ENCODE measurements at places on chromosomes 7 and 10.

DNA sequence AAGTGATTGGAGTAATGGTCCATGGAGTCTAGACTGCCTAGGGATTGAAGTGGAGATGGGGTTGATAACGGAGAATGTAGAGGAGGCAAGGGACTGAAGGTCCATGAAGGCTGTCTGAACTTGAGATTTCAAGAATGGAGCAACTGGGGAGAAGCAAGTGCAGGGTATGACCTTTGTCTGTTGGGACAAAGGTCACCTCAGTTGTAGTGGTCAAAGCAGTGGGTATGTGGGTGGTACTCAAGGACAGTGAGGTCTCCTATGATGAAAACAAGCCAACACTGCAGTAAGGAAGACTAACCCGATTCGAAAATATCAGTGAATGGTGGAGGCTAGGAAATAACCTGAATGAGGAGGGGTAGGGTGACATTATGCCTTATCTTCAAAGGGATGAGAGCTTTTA lies 5.4 kb upstream of the DDX21 start:
- DNase-seq: no peak

DNA sequence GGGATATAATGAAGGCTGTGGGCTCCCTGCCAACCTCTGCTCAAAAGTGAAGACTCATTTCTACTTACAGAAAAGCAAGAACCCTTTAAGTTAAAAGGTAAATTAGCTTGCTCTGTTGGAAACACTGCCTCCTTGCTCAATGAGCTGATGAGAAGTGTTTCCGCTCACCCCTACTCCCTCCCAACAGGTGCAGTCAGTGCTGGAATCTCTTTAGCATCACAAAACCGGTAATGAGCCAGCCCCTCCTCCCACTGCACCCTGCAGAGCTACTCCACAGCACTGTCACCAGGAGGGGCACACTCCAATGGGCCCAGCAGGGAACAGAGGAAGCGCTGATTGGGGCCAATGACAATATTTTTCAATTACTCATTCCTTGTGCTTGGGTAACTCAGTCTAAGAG lies 262.5 kb downstream of the TCERG1L start:
- no peak for DNase-seq

DNA sequence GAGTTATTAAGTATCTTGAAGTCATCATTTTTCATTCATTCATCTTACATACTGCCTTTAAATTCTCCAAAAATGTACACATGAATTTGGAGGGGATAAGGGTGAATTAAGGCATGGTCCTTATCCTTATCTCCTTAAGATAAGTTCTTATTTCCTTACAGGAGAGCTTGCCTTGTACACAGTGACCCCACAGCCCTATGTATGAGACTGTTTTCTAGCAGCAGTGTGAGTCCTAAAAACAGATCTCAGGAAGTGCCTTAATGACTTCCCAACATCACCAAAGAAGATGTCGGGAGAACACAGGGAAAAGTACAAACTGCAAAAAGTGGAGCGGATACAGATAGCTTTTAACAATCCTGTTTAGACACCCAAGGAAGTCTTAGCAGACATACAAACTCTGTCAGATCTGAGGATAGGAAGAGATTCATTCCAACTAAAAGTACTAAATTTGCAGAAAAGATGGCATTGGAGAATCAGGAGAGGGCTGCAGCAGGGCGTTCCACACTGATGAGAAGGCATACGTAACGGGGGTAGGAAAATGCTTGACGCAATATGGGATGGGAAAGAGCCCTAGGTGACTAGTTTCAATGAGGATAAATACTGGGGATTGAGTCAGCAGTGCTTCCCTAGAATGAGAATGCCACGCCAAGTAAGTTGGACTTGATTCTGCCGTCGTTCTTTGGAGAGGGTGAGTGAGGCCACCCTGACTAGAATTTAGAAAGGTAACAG lies 570.2 kb downstream of the PARD3 start:
- no peak for DNase-seq

- no peak for DNase-seq
Measured at GRCh38 chr10:796233-796632, 106.8 kb upstream of the DIP2C start.

DNA sequence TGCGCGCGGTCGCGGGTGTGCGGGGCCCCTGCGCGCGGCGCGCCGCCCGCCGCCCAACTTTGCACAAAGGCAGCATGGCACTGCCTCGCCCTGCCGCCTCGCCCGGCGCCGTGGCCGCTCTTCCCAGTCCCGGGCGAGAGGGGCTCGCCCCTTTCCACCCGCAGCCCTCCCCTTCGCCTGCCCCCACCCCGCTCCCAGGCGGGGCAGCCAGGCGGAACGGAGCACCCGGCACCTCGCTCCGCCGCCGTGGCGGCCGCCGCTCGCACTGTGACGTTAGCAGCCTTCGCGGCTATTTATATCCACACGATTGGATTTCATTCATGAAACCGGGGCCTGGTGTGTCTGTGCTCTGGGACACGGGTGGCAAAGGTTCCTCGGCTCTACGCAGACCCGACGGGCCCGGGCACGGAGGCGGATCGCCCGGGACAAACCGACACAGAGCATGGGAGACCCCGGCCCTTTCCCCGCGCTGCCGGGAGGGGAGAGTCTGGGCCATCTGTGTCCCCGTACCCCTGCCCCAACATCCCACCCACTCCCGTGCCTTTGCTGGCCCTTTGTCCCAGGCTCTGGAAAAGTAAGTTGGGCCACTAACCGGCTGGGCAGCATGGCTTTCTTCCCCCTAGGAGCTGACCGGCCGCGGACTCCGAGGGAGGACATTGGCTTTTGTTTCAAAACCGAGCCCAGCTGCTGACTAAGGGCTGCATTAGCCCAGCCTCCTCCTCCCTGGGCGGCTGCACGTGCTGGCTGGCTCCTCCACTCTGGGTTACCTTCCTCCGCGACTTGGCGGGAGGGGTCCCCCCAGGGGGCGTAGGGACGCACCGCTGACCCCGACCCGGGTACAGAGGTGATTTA lies at the start of gene RHOBTB1:
RHOBTB1 (minus strand) TSS at position 128 of the 852 bp plus-strand sequence. CDS start 32,643 bp downstream, outside the sequence.
- DNase-seq: peak; percentile 44

DNA sequence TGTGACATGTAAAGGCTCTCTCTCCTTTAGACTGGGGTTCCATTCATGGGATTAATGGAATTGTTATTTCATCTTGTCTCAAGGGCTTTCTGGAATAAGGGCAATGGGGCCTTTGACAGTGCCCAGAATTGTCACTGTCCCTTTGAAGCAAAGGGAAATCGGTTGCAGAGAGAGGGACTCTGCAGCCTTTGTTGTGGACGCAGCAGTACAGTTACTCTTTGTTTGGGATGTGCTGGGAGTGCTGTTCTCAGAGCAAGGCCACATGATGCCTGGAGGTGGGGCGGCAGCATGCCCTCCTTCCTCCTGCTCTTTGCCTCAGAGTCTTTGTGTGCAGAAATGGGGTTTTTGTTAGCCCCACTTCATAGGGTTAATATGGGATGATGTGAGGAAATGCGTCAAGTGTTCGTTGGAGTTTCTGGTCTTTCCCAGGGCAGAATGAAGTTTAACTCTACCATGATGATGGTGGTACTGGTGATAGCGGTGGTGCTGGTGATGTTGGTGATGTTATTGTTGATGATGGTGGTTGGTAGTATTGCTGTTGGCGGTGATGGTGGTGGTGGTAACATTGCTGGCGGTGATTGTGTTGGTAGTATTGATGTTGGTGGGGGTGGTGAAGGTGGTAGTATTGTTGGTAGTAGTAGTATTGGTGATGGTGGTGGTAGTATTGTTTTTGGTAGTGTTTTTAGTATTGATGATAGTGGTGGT lies 45.3 kb downstream of the DOCK1 start:
- no peak for DNase-seq

DNA sequence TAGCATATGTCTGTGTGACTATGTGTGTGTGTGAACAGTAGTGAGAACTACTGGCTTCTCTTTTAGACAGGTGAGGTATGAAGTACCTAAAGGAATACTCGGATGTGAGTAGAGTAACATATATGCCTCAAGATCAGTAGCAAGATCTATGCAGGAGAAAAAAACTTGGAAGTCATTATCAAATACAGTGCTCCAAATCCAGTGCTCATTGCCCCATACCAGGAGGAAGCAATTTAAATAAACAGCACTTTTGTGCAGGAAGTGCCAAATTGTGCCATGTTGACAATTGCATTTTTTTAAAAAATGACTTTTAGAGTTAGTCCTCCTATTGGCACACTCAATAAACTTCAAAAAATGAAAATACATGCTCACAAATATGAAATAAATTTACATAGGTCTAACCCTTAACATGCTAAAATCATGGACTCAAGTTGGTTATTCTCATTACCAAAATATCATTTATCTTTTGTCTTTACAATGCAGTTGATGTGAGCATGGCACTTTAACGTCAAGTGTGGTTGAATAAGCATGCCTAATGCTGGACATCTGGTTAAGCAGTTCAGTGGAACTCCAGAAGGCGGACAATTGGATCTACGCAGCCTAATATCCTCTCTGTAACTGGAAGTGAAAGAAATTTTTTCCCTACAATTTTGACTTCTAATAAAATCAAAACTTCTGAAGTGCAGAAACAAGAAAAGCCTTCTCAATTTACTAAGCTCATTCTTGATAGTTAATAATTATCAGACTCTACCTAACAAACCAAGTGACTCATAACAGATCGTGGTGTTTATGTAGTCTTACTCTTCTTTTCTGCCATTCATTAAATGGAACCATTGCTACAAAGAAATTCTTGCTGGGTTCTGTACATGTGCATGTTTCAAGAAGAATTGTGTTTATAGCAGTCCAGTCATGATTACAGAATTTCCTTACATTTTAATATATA lies 195.2 kb downstream of the MDFIC start:
- no peak for DNase-seq

DNA sequence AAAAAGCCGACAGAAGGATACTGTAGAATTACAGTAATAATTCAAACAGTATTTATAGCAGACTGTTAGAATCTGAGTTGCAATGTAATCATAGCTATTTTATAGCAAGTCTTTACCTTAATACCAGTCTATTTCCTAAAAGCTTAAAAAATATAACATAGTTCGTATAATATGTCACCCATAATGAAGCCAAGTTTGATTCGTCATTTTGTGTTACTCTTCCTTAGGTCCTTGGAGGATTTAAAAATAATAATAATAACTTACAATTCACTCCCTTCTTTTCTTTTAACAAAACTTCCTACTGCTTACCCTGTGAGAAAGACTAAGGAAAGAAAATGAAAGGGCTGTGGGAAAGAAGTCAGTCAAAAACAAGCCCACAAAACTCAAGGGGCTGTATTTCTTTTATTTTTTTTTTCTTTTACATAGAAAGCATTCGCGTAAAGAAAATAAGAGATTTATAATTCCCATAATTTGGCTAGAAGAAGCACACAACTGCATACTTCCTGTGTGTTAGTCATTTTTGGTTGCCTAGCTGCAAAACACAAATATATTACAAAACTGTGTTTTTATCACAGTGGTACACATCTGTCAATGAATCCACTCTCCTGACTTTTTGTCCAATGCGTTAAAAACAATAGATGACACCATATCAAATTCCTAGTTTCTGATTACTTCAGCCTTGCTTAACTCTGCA lies 187.2 kb upstream of the CELF2 start:
- DNase-seq: no peak

DNA sequence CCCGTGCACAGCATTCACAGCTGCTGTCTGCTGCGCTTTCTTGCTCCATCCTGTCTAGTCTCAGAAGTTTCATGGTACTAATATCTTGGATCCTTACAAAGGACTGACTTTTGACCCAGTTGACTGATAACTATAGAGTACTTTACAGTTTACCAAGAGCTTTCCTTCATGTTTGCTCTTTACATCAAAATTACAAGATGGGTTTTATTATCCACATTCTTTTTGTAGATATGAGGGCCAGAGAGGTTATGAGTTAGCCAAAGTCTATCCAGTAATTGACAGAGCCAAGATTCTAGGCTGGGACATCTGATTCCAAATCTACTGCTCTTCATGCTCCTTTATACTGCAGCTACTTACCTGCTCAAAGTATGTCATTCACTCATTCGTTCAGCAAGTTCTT lies 218.2 kb downstream of the AUTS2 start:
- no peak for DNase-seq

- no peak for DNase-seq
Measured at GRCh38 chr10:4685904-4686643, 139.9 kb upstream of the AKR1E2 start.

DNA sequence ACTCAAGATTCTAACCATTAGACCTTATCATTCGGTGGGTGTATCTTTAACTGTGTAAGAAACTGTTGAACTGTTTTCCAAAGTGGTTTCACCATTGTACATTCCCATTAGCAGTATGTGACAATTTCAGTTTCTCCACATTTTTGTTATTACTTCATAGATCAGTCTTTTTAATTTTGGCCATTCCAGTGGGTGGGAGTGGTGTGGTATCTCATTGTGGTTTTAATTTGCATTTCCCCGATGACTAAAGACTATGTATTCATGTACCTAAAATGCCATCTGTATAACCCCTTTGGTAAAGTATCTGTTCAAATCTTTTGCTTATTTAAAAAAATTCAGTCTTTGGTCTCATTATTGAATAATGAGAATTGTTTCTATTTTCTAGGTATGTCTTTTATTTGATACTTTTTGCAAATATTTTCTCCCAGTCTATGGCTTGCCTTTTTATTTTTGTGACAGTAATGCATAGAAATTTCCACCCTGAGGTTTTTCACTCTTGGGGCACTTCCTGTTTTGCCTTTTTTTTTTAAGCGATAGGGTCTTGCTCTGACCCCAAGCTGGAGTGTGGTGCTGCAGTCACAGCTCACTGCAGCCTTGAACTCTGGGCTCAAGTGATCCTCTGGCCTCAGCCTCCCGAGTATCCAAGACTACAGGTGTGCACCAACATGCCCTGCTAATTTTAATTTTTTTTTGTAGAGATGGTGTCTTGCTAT lies 141.1 kb upstream of the ITGB1 start:
- DNase-seq: no peak

DNA sequence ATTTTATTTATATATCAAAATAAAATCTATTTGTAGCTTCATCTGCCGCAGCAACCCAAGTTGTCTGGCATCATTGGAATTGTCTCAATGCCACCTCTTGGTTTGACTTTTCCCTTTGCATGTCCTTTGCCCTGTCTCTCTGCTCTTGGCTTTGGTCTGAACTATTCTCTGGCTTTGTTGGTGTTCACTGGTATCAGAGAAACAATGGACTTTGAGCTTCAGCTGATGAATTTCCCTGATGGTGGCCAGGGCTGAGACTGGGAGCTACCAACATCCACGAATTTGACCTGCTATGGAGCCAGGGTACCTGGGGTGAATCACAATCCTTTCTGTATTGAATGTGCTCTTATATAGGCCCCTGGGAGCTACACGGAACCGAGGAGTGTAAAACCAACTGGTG lies 311.7 kb upstream of the KIAA1217 start:
- DNase-seq: no peak

Measured in activated T-cell treated with anti-CD3 and anti-CD28 coated beads, Interleukin-2, amount 50 U/mL, for 48 hours (primary cell).